ENCODE measurements at places on chromosomes 11 and 22.

- DNase-seq: no peak
These were observed 68.2 kb downstream of the EMSY start for GRCh38 chr11:76512851-76513653.

- no peak for DNase-seq
These were observed 48.4 kb downstream of the WNT11 start for GRCh38 chr11:76157891-76158290.

DNA sequence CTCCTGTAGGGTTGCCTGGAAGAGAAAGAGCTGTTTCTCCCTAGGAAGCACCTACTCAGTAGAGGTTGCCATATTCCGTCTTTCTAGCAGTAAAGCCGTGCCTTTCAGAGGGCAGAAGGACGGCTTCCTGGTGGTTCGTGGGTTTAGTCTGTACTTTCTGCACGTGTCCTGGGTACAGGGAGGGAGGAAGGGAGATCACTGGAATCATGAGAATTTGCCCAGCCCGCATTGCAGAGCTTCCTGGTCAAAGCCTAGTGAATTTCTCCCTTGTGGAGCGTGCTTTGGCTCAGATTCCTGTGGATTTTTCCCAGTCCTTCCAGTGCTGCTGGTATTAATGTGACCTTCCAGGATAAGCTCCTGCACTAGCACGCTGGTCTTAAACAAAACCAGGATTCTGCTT lies 44.9 kb downstream of the GRAMD1B start:
- no peak for DNase-seq

- no peak for DNase-seq
These were observed 385.9 kb downstream of the INSC start for GRCh38 chr11:15500643-15501042.

GRCh38 chr11:3127706-3128355 lies 37.3 kb downstream of the OSBPL5 start:
- DNase-seq: no peak

DNA sequence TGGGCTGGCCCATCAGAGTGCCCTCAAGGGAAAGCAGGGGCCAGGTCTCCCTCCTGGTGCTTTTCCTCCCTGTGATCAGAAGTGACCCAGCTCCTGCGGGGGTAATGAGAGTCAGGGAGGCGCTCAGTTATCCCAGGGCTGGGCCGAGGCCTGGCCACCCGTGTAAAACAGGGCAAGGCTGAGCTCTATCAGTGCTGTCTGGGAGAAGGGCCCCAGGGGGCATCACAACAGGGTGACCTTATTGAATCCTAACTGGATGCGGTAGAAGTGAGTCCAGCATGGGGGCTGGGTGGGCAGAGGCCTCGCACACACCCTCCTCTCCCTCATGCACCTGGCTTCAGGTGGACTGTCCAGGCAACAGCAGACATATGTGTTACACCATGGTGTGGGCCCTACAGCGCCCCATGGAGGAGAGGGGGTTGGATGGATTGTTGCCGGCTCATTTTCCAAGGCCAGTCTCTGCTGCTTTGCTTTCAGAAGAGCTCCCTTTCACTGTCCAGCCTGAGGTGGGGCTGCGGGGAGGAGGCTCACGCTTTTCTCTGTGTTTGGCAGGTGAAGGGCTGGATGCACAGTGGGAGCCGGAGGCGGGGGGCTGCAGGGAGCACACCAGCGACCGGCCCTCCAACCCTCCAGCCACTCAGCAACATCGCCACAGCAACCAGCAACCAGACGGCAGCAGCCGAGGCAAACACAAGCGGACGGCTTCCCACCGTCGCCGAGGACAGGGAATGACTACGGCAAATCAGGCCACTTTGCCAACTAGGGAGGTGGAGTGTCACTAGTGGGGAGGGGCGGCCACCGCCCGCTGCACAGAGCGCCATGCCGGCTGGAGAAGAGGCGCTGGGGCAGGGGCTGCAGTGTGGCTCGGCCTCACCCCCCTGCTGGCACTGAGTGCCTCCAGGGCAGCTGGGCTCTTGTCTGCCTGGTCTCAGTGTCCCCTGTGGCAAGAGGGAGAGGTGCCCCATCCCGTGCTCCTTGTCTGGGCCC lies 24.7 kb downstream of the GNAZ start:
- DNase-seq: no peak

GRCh38 chr11:69609351-69609750 lies 31.6 kb upstream of the CCND1 start:
- no peak for DNase-seq

GRCh38 chr22:44338906-44339305 lies 26.2 kb upstream of the SHISAL1 start:
- DNase-seq: no peak

DNA sequence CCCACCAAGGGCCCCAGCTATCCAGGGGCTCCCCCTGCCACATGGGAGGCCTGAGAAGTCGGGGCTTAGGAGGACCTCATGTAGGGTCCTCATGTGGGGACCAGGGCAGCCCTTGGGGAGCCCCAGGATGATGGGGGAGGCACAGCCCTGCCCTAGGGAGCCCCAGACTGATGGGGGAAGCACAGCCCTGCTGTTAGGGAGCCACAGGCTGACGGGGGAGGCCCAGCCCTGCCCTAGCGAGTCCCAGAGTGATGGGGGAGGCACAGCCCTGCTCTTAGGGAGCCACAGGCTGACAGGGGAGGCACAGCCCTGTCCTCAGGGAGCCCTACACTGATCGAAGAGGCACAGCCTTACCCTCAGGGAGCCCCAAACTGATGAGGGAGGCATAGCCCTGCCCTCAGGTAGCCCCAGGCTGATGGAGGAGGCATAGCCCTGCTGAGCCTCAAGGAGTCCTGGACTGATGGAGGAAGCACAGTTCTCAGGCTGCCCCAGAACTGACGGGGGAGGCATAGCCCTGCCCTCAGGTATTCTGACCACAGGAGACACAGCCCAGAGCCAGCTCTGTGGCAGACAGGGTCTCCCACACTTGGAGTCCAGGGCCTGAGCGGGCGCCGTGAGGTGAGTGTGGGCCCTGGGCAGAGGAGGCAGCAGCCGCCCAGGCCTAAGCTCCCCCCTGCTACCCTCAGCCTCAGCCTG lies 10.8 kb downstream of the PRR33 start:
- DNase-seq: no peak

DNA sequence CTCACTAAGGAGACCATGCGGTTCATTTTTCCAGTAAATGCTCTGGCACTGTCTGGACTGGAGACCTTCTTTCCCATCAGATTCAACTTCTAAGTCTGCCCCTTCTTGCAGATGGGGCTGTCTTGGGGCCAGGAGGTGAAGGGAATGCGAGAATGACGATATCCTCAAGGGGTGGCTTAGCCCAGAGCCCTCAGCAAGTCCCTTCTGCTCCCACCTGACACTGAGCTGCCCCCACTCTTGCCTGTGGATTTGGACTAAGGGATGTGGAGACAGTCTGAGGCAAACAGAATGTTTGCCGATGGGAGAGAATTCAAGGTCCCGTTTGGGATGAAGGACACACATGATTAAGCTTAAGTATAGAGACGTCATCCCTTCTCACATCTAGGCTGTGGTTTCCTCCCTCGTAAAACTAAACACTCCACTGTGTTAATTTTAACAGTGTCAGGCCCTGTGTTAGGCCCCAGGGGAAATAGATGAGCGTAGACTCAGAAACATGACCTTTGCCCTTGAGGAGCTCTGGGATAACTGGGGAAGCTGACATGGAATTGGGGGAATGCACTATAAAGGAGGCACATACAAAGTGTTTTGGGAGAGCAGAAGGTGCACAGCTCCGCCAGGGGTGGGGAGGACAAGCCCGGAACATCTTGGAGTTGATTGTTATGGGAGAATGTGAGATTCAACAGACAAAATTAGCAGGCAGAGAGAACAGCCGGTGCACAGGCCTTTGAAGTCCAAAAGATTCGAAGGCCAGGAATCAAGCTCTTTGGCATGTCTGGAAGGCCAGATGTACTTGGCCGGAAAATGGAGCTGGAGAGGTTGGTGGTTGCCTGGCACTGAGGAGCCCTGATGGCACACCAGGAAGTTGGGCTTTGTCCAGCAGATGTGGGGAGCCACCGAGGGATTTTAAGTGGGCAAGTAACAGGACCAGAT lies 71.6 kb downstream of the ST3GAL4 start:
- no peak for DNase-seq

GRCh38 chr11:14413307-14414069 lies 54.5 kb upstream of the RRAS2 start:
- no peak for DNase-seq

DNA sequence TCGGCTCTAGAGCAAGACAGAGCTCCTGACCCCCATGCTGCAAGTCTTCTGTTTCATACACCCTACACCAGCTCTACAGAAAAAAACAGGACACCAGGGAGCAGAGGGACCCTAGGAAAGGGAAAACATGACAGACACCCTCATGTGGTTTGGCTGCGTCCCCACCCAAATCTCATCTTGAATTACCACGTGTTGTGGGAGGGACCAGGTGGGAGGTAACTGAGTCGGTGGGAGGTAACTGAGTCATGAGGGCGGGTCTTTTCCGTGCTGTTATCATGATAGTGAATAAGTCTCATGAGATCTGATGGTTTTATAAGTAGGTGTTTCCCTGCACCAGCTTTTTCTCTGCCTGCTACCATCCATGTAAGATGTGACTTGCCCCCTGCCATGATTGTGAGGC lies 6.6 kb upstream of the C22orf39 start:
- no peak for DNase-seq

DNA sequence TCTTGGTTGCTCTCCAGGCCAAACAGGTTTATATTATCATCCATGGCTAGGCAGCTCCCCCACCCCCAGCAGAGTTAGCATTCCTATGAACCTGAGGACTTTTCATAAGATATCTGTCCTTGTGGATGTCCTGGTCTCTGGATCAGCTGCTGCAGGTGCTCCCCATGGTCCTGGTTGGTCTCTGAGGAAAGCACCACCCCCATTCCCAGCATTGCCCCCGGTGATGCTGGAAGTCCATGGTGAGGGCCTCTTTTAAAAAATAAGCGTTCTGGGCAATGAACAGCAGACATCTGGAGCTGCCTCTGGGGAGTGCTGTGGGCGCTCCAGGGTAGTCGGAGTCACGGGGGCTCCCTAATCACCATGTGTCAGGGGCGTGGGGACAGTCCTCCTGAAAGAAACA lies 26.6 kb downstream of the DKK3 start:
- no peak for DNase-seq

DNA sequence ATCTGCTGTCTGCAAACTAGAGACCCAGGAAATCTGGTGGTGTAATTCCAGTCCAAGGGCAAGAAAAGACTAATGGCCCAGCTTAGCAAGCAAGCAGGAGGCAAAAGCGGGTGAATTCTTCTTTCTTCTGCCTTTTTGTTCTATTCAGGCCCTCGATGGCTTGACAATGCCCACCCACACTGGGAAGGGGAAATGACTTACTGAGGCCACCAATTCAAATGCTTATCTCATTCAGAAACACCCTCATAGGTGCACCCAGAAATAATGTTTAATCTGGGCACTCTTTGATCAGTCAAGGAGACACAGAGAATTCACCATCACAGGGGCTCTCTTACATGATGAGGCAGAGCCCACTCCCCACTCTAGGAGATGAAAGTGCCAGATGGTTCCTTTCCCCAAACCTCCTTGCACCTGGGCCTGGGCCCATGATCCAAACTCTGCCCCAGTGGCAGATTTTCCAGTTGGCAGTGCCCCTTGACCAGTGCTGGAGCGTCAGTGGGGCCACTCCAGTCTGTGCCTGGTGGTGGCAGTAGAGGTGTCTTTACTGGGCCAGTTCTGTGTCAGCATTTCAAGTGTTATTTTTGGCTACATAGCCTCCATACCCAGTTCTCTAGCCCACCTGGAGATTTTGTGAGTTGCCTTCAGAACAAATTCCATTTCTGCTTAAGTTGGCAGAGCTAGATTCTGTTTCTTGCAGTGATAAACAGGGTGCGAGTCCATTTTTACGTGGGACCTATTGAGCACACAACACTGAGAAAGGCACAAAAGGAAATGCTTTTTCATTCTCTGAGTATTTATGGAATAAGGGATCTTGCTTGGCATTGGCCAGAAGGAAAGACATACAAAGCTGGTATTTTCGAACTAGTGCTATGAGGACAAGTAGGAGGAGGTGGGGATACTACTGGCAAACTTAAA lies 7.5 kb downstream of the ELMOD1 start:
- DNase-seq: no peak

GRCh38 chr11:81070948-81071347 lies 1630.1 kb upstream of the TENM4 start:
- DNase-seq: no peak

DNA sequence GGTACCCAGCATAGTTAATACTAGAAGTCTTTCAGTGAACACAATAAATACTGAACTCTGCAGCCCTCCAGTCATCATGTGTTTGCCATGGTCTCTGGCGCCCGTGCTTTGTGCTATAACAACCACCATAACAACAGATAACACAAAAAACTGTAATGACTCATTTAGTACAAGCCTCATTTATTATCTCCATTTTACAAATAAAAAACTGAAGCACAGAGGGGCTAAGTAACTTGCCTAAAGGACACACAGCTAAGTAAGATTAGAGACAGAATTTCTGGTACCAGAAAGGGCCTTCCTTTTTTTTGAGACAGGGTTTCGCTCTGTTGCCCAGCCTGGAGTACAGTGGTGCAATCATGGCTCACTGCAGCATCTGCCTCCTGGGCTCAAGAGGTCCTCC lies 19.5 kb downstream of the RBFOX2 start:
- DNase-seq: no peak

GRCh38 chr11:62444835-62445234 lies 26.0 kb downstream of the SCGB1A1 start:
- DNase-seq: no peak

DNA sequence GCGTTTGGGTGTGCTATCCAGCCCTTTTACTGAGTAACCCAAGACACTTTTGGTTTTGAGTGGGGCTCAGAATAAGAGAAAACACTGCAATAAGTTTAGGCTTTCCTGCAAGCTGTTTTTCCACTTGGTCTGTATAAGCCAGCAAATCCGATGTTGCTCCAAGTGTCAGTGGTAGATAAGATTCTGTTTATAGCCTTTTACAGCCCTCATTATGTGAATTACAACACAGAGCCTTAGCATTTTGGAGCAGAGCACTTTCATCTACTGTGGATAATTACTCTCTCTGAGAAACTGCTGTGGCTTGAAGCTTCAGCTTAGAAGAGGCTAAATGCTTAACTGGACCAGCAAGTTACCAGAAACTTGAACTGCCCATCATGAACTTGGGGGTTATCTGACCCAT lies 601.1 kb downstream of the JRKL start:
- no peak for DNase-seq

- DNase-seq: no peak
These were observed 12.3 kb downstream of the SLC16A8 start for GRCh38 chr22:38071421-38072321.

DNA sequence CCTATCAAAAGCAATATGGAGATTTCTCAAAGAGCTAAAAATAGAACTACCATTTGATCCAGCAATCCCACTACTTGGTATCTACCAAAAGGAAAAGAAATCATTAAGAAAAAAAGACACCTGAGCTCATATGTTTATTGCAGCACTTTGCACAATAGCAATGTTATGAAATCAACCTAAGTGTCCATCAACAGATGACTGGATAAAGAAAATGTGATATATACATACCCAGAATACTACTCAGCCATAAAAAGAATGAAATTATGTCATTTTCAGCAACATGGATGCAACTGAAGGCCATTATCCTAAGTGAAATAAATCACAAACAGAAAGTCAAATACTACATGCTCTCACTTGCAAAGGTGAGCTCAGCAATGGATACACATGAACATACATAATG lies 1565.5 kb upstream of the RAG2 start:
- no peak for DNase-seq
